ENCODE measurements at places on chromosomes 3 and 15. TPM values are rescaled to one million over a fixed set of nuclear protein-coding genes. Genes with fewer than 3 reads are reported as not detected.

The PARP9 gene
- polyA plus RNA-seq, result 34.8 TPM

The SAXO2 gene
- polyA plus RNA-seq, result 0.36 TPM

DNA sequence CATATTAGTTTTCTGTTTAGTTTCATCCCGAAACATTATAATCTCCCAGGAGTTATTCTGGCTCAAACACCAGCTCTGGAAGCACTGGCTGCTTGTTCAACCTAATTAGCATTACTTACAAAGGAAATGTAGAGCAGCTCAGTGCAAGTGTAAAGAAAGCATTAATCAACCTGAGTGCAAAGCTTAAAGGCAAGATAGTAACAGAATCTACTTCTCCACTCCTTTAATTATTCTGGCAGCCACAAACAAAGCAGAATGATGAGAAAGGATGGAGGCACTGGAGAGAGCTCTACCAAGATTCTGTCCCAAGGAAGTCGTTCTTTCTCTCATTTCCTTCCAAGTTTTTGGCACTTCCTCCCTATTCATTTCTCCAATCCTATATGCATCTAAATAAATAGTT is 1384.0 kb downstream of the ZPLD1 start:
- no peak for DNase-seq

DNA sequence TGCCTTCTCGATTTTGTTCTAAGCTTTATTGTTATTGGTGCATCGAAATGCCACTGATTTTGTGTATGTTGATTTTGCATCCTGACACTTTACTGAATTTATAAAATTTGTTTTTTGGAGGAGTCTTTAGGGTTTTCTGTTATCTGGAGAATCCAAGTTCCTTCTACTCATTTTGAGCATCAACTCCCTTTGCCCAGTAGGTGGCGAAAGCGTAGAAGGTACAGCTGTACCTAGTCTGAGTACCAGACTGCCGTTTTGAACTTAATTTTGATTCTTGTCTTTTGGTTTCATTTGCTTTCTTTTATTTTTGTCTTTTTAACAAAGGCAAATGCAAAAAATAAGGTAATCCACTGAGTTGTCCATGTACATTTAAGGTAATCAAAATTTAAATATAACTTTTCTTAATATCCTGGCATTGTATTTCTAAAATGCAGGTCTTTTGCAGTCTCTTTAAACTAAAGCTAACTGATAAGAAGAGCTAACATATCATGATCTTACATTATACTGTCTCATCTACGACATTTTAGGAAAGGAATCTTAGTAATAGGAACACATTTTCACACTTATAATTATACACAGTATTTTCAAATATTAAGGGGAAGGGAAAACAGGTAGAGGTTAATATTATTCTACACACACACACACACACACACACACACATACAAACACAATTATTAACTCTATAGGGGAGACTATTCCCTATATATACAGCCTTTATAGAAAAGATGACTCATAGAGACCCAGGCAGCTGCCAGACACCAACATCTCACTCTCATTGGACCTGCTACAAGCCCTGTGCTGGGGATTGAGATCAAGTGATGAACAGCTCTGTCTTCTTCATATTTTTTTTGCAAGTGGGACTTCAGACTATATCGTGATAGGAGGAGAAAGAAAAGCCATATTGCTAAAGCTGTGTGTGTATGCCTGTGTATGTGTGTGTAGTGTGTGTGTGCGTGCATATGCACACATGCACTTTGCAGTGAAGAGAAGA is 71.8 kb downstream of the SYNPR start:
- DNase-seq, result no peak

DNA sequence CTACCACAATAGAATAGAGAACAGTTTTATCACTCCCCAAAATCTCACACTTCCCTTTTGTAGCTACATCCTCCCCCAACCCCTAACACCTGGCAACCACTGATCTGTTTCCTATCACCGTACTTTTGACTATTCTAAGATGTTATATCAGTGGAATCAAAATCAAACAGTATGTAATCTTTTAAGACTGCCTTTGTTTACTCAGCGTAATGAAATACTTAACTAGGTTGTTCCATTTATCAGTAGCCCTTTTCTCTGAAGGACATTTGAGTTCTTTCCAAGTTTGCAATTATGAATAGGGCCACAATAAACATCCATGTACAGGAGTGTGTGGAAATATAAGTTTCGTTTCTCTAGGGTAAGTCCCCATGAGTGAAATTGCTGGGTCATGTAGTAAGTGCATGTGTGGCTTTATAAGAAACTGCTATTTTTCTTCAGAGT is 372.3 kb downstream of the SV2B start:
- no peak for DNase-seq

DNA sequence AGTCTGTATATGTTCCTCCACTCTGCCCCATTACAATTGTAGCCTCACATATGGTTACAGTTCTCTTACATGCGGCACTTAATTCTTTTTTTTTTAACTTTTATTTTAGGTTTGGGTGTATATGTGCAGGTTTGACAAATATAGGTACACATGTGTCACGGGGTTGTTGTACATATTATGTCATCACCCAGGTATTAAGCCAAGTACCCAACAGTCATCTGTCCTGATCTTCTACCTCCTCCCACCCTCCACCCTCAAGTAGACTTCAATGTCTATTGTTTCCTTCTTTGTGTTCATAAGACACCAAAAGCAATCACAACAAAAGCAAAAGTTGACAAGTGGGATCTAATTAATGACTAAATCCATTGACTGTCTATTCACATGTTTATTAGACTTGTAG is 144.6 kb upstream of the TP63 start:
- no peak for DNase-seq

- peak; percentile 66 for DNase-seq
Observed at GRCh38 chr15:79310985-79311900, at the start of gene TMED3. TMED3 (plus strand) TSS chr15:79311112; CDS start chr15:79311250, 138 bp downstream.

The CPLX3 gene
- polyA plus RNA-seq, result not detected

DNA sequence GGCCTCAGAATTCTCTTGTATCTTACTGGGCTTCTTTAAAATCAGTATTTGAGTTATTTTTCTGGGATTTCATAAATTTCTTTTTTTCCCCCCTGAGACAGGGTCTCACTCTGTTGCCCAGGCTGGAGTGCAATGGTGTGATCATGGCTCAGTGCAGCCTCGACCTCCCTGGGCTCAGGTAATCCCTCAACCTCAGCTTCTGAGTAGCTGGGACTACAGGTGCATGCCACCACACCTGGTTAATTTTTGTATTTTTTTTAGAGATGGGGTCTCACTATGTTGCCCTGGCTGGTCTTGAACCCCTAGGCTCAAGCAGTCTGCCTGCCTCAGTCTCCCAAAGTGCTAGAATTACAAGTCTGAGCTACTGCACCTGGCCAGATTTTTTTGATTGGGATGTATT is 43.5 kb downstream of the NCK1 start:
- no peak for DNase-seq

GRCh38 chr3:126556637-126557414 is 1.9 kb downstream of the C3orf22 start:
- no peak for DNase-seq

DNA sequence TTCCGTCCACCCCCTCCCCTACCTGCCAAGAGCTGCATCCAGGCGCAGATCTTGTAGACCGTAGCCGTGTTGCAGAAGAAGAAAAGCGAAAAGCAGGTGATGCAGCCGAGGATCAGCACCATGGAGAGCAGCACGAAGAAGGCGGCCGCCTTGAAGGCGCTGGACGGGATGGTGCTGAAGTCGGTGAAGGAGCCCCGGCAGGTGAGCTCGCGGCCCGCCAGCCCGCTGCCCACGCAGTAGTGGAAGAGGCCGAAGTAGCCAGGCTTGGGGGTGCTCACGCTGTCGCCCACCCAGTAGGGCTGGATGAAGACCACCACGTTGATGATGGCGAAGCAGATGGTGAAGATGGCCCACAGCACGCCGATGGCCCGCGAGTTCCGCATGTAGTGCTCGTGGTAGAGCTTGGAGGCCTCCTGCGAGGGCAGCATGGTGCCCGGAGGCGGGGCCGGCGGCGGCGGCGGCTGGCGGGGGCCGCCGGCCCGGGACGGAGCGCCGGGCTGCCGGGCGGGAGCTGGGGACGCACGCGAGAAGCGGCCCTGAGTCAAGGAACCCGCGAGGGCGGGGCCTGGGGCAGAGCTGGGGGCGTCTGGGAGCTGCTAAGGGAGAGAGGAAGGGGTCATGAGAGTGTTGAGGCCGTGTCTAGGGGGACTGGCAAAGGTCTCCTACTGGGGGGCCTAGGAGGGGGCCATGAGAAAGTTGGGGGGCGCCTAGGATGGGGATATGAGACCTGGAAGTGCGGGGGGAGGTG is 1.2 kb downstream of the LHFPL4 start:
- peak; percentile 46 for DNase-seq

DNA sequence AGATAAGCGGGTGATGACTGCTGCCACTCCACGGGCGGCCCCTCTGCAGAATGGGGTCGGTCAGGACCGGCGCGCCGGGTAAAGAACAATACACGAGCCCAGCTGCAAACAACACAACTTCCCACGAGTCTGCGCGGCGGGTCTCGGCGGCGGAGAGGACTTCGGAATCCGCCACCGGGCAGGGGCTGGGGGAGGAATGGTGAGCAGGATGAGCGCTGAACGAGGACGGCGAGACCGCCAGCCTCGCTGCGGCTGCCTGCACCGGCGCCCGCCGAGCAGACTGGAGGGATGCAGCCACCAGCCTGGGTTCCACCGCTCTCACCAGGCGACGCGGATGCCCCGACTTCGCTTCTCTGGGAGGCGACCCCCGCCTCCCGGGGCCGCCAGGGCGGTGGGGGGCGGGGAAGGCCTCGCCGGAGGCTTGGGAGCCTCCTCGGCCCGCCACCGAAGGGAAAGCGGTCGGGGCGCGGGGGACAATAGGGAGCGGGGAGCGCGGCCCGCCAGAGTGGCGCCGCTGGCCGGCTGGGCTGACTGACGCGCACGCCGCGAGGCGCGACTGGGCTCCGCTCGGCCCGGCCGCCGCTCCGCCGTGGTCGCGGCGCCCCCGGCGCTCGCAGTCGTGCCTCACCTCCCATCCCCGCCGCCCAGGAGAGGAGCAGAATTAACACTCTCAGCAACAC is 515 bp downstream of the ADAM10 start:
- DNase-seq, result peak; percentile 69

GRCh38 chr3:89698208-89698830 is 590.9 kb downstream of the EPHA3 start:
- no peak for DNase-seq

DNA sequence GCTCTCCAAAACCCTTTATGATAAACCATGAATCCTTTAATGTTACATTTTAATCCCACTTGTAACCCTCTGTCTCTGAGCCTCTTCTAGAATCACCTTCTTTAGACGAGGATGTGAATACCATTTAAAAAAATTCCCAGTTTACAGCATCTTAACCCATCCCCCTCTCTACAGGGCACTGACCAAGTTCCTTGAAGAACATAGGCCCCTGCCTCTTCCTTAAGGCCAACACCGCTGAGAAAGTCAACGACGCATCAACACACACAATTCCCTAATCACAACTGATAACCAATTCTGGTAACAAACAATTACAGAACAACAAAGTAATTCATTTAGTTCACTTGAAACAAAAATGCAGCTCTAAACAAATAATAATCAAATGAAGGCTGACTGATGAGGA is 130.3 kb downstream of the DLG1 start:
- no peak for DNase-seq

DNA sequence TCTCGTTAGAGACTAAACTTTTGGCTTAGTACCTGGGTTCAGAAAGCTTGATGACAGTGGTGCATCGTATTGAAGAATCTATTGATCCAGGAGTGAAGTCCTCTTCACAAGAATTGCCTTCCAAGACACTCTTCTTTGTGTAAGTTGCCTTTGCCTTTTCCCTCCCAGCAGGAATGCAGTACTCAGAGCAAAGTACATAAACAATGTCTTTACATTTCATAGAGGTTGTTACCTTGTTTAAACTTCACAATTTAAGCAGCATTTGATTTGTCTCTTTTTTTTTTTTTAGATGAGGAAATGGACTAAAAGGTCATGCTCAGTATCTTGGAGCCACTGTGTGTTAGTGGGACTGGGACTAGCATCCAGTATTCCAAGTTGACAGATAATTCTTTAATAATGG is 9.9 kb downstream of the RAB7A start:
- no peak for DNase-seq

DNA sequence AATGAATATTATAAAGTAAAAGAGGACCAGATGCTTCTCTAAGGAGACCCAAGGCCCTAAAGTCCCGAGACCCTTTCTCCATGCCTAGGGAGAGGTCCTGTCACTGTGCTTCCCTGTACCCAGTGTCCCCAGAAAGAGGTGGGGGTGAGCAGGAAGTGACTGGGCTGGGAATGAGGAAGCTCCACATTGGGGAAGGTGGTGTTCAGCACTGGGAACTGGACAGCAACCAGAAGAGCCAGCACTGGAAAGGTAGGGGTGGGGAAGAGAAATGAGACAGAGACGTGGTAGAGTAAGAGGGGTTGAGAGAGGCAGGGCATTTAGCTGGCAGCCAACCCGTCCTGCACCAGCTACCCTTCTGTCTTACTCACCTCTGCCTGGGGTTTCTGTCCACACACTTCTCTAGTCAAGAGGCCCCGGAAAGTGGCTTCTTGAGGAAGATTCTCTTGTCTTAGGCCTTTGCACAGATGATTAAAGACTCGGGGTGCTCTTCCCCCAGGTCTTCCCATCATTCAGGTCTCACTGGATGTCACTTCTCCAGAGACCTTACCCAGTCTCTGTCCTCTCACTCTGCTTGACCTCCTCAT is 12.2 kb downstream of the RRP9 start:
- DNase-seq, result no peak

The TEX55 gene
- not detected for polyA plus RNA-seq

DNA sequence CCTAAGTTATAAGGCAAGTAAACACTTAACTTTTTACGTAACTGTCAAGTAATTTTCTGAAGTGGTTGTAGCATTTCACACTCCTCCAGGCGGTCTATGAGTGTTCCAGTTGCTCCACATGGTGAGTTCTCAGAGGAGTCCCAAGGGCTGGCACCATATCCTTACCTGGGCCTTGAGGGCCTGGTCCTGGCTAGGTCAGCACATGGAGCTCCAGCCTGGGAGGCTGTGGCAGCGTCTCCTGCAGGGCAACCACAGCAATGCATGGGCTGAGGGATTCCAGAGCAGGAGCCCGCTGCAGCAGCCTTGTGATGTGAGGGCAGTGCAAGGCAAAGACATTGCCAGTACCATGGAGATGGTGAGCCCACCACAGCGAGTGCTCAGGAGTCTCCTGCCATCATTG is 32.2 kb upstream of the LYZL4 start:
- no peak for DNase-seq

- peak; percentile 57 for DNase-seq
Observed at GRCh38 chr3:32177702-32178198, 60.7 kb upstream of the CMTM8 start.

The GOLGA8J gene
- not detected for polyA plus RNA-seq

The SLC51A gene
- polyA plus RNA-seq, result 41.3 TPM

The HMG20A gene
- polyA plus RNA-seq, result 8.7 TPM

The GOLGA6A gene
- polyA plus RNA-seq, result 0.08 TPM

- no peak for DNase-seq
Observed at GRCh38 chr3:99774467-99774866, 43.2 kb upstream of the CMSS1 start.

The SLC9C1 gene
- polyA plus RNA-seq, result not detected

GRCh38 chr15:60964527-60964926 is 264.6 kb downstream of the RORA start:
- no peak for DNase-seq

Data from liver (tissue), 10 donors.